Right lung (tissue), 10 donors: ENCODE measurements at places on chromosomes 11 and 22. TPM values are rescaled to one million over a fixed set of nuclear protein-coding genes. Genes with fewer than 3 reads are reported as not detected.

GRCh38 chr11:92393218-92393617, 168.6 kb downstream of the FAT3 start:
- DNase-seq, result no peak

- no peak for DNase-seq
Measured at GRCh38 chr11:95799546-95799945, 9.2 kb downstream of the CEP57 start.

GRCh38 chr11:72038491-72038890, 39.8 kb downstream of the IL18BP start:
- DNase-seq, result peak; percentile 63

DNA sequence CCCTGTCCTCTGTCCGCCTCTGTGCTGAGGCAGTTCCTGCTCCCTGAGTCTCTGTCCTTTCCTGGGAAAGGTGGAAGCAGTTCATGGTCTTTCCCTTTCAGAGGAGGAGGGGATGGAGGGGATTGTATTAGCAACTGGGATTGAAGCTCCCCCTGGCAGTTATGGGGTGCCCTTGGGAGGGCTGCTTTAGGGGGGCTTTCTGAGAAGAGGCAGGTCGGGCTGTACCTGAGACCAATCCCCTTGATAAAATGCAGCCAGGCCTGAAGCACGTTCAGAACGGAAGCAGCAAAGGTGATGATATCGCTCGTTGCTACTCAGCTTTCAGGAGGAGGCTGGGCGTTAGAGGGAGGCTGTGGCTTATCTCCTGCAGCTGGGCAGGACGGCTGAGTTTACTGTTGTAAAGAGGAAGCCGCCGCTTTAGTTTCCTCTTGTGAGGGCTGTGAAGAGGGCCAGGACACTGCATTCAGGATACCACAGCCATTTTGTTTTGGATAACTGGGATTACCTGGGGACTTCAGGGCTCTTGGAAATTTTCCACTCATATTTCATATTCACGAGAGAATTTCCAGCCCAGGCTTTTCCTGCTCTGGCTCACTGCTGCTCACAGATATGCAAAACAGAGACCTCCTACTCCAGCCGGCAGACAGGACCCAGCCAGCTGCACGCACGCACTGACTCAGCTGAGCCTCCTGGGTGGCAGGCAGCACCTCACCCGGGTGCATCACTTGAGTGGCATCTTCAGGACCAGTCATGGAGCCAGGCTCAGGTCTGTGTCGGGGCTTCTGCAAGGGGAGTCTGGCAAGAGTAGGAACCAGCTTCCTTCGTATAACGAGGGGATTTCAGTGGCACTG, 798 bp downstream of the AMPD3 start:
- peak; percentile 19 for DNase-seq

- no peak for DNase-seq
Measured at GRCh38 chr11:130159657-130160497, at the start of gene ST14. Gene ST14 (plus strand): TSS chr11:130159782. CDS start chr11:130159980, 198 bp downstream.

DNA sequence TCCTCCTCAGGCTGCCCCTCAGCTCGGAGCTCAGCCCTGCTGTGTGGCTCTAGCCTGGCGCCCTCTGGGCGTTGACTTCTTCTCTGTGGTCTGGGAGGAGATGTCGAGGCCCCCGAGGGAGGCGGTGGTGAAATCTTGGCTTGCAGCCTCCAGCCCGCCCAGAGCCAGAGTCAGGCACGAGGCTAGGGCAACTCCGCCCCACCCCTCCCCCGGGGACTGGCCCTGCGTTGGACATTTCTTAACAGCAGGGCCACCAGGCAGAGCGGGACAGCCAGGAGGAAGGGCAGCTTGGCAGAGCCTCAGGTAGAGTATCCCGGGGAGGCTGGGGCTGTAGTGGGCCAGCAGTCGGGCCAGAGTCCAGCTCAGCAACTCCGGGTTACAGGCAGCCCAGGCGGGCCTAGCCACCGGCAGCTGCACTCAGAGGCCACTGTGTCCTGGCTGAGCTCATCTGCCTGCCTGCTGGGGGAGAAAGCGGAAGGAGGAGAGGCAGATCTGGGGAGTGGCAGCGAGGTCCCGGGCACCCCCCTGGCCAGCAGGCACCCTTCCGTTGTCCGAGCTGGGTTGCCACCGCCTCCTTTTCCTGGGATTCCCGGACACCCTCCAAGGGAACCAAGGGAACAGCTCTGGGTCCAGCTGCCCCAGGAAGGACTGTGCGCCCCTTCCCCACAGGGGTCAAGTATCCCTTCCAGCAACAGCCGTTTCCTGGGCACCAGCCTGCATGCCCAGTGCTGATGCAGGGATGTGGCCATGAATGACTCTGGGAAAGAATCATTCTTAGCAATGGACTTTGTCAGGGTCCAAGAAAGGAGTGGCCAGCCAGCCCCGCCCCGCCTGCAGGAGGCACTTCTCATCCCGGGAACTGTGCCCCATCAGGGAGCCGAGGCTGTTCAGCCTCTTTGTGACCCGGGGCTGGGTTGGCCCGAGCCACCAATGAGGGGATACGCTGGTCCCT, at the start of gene ALDH3B1:
Gene ALDH3B1, plus strand, starts transcription at position 238 of the 952 bp plus-strand sequence. CDS start 4,971 bp downstream, outside the sequence.
- peak; percentile 78 for DNase-seq

DNA sequence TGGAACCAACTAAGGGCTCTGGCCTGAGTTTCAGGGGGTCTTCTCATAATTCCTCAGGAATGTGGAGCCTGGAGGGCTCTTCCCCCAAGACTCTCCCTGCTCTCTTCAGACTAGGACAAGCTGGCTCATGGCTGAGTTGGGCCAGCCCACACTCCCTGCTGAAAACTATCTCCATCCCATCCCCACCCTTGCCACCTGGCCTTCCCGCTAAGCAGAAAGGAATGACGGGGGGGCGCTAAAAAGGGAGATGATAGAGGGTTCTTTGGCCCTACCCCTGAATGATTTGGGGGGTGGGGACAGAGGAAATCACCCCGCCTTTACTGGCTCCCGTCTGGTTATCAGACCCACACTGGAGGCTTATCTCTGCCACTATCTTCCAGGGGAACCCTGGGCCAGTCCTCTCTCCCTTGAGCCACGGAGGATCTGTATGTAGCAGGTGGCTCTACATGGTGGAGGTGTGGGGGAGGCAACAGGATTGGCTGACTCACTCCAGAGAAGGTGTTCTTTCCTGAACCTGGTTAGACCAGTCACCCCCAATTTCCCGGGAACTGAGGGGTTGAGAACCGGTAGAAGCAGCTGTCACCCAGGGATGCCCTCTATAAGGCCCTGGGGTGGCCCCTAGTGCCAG, 5.7 kb downstream of the SMTN start:
- DNase-seq, result no peak

DNA sequence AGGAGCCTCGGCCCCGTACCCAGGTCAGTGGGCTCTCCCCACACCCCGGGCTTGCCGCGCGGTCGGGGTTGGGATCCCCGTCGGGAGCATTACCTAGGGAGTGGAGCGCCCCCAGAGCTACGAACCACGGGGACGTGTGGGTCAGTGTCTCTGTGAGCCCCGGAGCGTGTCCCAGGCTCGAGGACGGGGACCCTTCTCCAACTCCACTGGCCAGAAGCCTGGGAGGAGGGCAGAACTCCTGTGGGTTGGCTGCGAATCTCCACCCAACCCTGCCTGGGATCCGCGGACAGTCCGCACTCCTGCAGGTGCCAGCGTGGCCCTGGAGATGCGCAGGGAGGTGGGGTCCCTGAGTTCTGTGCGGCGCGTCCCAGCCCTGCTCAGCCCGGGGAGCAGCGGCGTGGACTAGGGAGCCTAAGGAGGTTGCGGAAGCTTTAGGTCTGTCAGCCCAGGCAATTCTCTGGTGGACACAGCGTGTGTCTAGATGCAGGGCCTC, 346 bp downstream of the PPFIBP2 start:
- DNase-seq, result no peak

DNA sequence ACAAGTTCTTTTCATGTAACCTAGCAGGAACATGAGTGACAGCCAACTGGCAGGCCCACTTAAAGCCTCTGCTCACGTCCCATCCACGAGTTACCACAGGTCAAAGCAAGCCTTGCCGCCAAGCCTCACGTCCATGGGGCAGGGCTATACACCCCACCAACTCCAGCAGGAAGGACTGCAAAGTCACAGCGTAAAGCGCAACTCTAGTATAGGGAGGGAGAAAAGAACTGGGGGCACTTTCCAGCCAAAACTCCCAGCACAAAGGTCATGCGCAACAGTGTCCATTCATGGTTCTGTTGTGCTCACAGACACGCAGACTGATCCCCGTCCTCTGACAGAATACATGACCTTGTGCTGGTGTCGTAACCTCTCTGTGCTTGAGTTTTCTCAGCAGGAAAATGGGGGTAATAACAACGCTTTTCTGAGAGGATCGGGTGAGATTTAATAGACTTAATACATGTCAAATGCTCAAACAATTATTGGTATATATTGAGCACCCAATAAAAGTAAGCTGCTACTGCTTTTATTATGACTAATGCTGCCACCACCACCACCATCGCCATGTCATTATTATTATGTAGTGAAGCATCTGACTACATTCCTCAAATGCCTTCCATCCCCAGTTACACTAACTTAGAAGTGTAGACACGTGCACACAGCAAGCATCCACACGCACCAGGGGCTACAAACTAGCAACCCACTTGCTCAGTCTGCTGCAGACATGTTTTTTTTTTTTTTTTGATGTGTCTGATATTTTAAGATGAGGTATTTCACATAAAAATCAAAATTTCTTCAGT, 104.4 kb upstream of the PARVA start:
- DNase-seq, result no peak

DNA sequence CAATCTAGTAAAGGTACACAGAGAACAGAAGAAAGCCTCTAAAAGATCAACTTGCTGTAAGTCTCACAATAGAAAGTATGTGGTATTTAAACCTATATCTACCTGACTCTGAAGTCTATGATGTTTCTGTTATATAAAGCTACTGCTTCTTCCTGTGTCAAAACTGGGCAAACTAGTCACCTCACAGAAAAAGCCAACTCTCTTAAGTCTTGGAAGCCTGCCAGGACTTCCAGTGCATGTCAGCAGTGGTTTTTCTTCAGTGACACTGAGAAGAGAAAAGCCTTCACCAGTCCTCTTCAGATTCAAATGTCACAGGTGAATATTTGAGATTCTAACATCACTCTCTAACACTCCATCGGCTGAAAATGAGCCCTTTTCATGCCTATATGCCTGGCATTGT, 808.0 kb downstream of the DLG2 start:
- DNase-seq, result no peak

DNA sequence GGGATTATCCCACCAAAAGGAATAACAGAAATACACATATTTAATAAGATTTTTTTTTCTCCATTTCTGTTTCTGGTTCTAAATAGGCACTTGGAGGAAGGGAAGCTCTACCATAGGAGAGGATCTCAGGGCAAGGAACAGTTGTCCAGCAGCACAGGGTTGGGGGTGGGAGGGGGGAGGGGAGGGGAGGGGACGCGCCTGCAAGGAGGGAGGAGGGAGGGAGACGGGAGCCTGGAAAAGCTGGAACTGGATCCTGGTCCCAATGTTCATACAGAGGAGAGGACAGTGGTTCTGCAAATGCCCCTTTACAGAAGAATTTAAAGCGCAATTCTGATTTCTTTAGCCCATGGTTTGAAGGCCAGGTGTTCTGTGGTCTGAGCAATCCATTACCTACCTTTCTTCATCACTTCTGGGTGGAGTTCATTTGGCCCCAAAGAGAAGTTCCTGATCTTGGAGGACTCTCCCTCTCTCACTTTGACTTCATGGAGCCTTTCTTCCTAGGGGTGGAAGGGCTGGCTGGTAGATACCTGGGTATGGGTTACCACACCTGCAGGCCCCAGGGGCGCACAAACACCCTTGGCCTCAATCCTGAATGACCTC, 348.9 kb upstream of the NCAM1 start:
- no peak for DNase-seq

- no peak for DNase-seq
Measured at GRCh38 chr11:119472856-119473222, 49.9 kb upstream of the THY1 start.

DNA sequence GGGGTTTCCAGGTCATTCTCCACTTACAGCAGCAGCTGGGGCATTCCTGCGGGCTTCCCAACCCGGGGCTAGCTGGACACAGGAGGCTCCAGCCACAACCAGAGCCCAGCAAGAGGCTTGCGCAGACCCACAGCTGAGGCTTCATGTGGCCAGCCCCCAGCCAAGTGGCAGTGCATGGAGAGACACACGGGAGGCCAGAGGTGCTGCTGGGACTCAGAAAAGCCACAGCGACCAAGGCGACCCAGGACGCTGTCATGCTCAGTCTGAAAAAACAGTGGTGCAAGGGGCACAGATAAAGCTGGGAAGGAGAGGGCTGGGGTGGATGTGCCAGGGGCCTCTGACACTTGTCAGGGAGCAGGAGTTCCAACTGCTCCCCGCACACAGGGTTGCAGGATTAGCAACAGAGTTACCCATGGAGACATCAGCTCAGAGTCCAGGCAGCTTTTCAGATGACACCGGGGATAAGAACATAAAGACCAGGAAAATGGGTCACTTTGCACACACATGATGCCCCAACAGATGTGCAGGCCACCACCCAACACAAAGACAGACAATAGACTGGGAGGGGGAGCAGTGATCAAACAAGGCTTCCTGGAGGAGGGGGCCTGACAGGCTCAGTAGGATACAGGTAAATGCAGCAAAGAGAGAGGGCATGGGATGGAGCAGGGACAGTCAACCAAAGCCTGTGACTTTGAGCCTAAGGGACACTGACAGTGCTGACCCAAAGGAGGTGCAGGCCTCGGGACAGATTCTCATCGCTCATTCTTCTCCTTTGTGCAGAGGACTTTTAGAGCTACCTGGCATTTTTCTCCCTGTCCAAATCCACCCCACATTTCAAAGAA, 6.9 kb upstream of the NEAT1 start:
- no peak for DNase-seq

DNA sequence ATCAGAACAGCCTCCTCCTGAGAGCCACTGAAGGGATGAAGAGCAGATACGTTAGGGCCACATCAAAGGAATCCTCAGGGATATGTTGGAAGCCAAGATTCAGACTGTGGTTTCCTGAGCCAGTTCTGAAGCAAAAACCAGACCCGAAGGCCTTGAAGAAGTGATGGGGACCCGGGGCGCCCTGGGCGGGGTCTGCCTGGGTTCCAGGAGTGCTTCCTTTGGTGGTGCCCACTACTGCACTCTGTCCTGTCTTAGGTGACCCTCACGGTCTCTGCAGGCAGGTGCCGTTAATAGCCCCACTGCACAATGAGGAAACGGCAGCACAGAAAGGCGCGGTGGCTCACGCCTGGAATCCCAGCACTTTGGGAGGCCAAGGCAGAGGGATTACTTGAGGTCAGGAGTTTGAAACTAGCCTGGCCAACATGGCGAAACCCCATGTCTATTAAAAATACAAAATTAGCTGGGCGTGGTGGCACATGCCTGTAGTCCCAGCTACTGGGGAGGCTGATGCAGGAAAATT, 12.9 kb upstream of the SH3BP1 start:
- no peak for DNase-seq

The ATXN10 gene
- 249 TPM for polyA plus RNA-seq

The FGF3 gene
- polyA plus RNA-seq, result not detected

The DMC1 gene
- polyA plus RNA-seq, result 2.7 TPM

The SOX10 gene
- polyA plus RNA-seq, result 0.52 TPM

The OR5L1 gene
- polyA plus RNA-seq, result not detected

The ART1 gene
- polyA plus RNA-seq, result 0.24 TPM
